Activated T-helper 2 cell treated with anti-CD3 and anti-CD28 coated beads, Interferon-gamma antibody, Interleukin-2, Interleukin-4, amounts not matched to agents 10 μg/mL and 5 μg/mL and 100 μg/mL, durations not matched to agents 14 hours and 24 hours and 36 hours (primary cell): ENCODE measurements at places on chromosomes 12 and 14. TPM values are rescaled to one million over a fixed set of nuclear protein-coding genes. Genes with fewer than 3 reads are reported as not detected.

DNA sequence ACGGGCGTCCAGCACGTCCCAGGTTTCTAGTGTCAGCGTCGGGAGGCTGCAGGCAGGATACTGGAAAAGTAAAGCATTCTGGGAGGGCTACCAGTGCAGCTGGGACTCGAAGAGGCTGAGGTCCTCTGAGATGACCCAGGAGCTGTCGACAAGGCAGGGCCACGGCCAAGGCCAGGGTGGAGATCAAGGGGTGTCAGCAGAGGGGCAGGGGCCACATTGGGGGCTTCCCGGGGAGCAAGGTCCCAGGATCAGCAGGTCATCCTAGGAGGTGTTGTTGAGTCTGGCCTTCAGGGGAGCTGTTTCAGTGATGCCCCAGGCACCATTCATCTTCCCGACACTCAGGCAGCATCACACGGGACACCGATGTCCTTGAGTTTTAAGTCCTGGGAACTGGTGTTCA is 377.8 kb upstream of the SFSWAP start:
- no peaks in the 10 kb centered on the region for H3K4me1 ChIP-seq
- H3K36me3 ChIP-seq = no peaks in the 10 kb centered on the region
- DNase-seq = no peak
- H3K27me3 ChIP-seq = no peaks in the 10 kb centered on the region
- H3K27ac ChIP-seq = no peak overlapping the region

DNA sequence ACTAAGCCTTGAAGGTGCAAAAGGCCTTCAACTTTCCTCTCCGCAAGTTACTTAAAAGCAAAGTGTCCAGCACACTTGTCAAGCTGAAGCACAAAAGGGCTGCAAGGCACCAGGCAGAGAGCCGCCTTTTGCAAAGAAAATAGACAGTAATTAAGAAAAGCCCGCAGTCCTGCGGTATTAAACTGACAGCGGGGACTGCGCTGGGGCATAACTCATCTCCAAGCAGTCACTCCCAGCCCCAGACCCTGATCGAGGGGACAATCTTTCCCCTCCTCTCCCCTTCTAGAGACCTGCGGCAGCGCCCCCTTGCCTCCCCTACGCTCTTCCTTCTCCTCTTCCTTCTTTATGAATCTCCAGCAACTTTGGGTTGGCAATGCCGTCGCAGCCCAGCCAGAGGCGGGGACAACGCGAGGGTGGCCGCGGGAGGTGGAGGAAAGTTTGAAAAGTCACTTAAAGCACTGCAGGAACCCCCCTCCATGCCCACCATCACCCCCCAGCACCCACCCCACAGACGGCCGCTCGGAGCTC is 200.9 kb upstream of the CAND1 start:
- H3K4me3 ChIP-seq = peak overlapping the region; percentile 62
- peaks cover 9% of the 10 kb centered on the region for H3K4me1 ChIP-seq

Gene LRP10
- 38.9 and 40.5 TPM in 2 replicates for total RNA-seq

- H3K4me1 ChIP-seq = no peaks in the 10 kb centered on the region
- no peak for DNase-seq
- H3K36me3 ChIP-seq = no peaks in the 10 kb centered on the region
- H3K27me3 ChIP-seq = peaks cover 4% of the 10 kb centered on the region
- no peak overlapping the region for H3K27ac ChIP-seq
- no peak overlapping the region for H3K4me3 ChIP-seq
Measured at GRCh38 chr12:131357185-131357747, 353.6 kb upstream of the SFSWAP start.

DNA sequence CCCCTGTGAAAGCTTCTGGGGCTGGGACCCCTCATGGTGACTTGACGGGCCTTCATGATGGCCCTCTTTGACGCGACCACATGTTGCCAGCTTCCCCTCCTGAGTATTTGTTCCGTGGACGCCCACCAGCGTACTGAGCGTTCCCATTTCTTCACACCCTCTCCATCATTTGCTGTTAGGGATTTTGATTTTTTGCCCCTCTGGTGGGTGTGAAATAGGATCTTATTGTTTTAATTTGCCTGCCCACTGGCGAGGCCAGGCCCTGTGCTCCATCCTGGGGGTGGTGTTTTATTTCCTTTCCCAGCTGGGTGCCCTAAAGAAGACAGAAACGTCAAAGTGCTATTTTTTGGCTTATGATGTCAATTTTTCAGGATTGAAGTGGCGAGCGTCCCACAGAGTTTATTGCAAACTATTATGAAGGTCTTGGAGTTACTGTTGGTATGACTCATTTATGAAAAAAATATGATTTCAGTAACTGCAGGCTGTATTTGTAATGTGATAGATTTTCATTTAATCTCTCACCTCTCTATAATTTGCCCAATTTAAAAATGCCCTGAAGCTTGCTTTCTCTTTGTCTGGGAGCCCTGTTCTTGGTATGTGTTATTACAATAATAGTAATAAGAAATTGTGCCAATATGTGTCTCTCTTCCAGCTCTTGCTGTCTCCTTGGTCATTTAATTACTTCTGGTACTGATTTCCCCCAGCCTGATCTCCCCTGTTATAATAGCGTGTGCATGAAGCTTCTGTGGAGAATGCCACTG is 99.6 kb downstream of the SLC25A47 start:
- H3K27ac ChIP-seq = no peak overlapping the region
- no peaks in the 10 kb centered on the region for H3K27me3 ChIP-seq
- H3K4me1 ChIP-seq = peaks cover 6% of the 10 kb centered on the region
- no peaks in the 10 kb centered on the region for H3K36me3 ChIP-seq
- no peak overlapping the region for H3K4me3 ChIP-seq

Gene SIX6
- not detected in 2 replicates for total RNA-seq

DNA sequence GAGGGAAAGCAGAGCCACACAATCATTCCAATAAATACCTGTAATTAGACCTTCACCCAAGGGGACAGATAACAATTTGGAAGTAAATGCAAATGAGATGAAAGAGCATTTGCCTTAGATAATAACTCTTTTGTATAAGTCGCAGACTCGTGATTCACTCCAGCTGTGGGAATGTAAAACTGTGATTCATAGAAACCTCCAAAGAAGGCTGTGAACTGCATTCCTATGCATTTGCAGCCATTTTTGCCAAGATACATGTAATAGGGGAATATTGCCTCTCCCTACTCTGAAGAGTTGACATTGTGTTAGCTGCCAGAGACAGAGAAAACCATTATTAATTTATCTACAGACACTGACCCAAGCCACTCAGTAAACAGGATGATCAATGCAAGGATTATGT is 181.9 kb upstream of the ARHGAP5 start:
- H3K27ac ChIP-seq = no peak overlapping the region
- H3K27me3 ChIP-seq = no peaks in the 10 kb centered on the region
- no peaks in the 10 kb centered on the region for H3K4me1 ChIP-seq
- H3K4me3 ChIP-seq = no peak overlapping the region
- DNase-seq = no peak

Gene GRIP1
- total RNA-seq = not detected in 2 replicates

DNA sequence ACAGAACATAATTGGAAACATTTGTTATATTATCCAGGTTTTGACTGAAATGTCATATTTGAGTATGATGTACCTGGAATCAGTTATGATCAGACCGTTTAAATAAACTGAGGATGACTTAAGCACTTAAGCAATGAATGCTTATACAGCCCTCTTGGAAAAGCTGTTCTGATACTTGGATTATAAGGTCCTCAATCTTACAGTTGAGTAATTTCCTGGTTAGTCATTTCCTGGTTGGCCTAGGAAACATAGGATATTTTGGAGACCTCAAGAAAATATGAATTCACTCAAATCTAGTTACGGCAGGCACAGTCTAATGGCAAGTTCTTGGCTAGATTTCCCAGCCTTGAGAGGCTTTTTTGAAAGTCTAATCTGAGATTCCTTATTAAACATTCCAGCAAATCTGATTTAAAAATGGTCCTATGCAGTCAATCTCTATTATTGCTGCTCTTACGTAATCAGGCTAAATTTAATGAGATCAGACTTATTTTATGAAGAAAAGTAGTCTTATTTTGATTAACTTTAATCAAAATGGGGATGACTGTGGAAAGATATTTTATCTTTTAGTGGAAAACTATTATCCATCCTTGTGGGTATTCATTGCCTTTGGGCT is 447.2 kb downstream of the SNAPC1 start:
- H3K27ac ChIP-seq = no peak overlapping the region
- no peaks in the 10 kb centered on the region for H3K4me1 ChIP-seq
- no peak overlapping the region for H3K4me3 ChIP-seq
- H3K36me3 ChIP-seq = no peaks in the 10 kb centered on the region

- no peak for DNase-seq
- peaks cover 27% of the 10 kb centered on the region for H3K36me3 ChIP-seq
- H3K4me1 ChIP-seq = peaks cover 3% of the 10 kb centered on the region
- no peak overlapping the region for H3K4me3 ChIP-seq
- no peaks in the 10 kb centered on the region for H3K27me3 ChIP-seq
Measured at GRCh38 chr12:122127839-122128238, 46.2 kb downstream of the IL31 start.

DNA sequence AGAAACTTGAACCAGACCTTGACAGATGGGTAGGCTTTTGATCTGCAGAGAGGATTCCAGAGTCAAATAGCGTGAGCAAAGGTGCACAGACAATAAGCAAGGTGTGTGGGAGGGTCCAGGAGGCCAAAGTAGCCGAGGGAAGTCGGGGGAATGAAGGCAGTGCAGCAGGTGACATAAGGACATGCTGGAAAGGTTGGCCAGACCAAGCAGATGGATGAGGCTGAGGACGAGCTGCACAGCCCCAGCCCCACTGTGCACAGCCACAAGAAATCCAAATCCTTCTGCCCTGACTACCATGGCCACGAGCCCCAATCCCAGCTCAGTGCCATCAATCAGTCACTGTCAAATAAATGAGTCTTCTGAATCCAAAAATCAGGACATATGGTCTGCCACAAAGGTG is 5.4 kb downstream of the TTC7B start:
- no peak for DNase-seq
- H3K27me3 ChIP-seq = peaks cover 24% of the 10 kb centered on the region
- no peak overlapping the region for H3K27ac ChIP-seq
